SJSA1 (cell line): ENCODE measurements at places on chromosomes 3 and 15.

- no peak for DNase-seq
Measured at GRCh38 chr3:70984776-70985482, 598.6 kb downstream of the FOXP1 start.

- no peak for DNase-seq
Measured at GRCh38 chr15:70906842-70907241, 14.2 kb downstream of the LRRC49 start.

- no peak for DNase-seq
Measured at GRCh38 chr3:123499322-123499721, 50.4 kb upstream of the ADCY5 start.

- no peak for DNase-seq
Measured at GRCh38 chr15:43487271-43487895, 5.6 kb downstream of the TP53BP1 start.

GRCh38 chr15:22949074-22949547 is 31.1 kb downstream of the CYFIP1 start:
- DNase-seq, result no peak

GRCh38 chr3:46926871-46927717 is 49.5 kb downstream of the CCDC12 start:
- DNase-seq, result no peak

- no peak for DNase-seq
Measured at GRCh38 chr3:138338811-138339210, 9.2 kb upstream of the NME9 start.

DNA sequence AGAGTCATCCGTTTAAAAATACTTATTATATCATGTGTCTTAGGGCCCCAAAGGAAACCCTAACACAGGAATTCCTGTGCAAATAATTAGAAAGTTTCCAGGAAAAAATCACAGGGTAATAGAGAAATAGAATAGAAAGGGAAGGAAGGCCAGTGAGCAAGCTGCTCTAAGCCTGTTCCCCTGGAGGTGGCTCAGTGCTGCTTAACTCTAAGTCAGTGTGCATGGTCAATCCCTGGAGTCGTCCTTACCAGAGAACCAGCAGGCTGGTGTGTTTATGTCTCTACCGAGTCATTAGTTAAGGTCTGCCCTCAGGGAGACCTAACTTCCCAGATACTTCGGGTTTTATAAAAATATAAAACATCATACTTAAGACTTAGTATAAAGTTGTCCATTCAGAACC is 21.0 kb upstream of the MCF2L2 start:
- DNase-seq, result no peak

DNA sequence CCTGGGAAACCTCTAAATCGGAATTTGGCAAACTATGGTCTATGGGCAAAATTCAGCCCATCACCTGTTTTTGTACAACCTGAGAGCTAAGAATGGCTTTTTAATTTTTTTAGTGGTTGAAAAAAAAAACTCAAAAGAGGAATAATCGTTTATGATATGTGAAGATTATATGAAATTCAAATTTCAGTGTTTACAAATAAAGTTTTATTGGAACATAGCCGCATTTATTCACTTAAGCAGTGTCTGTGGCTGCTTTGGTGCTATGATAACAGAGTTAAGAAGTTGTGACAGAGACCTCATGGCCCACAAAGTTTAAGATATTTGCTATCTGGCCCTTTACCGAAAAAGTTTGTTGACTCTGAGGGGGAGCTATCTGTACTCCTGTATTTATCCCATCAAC is 36.4 kb upstream of the LACTB start:
- DNase-seq, result no peak

DNA sequence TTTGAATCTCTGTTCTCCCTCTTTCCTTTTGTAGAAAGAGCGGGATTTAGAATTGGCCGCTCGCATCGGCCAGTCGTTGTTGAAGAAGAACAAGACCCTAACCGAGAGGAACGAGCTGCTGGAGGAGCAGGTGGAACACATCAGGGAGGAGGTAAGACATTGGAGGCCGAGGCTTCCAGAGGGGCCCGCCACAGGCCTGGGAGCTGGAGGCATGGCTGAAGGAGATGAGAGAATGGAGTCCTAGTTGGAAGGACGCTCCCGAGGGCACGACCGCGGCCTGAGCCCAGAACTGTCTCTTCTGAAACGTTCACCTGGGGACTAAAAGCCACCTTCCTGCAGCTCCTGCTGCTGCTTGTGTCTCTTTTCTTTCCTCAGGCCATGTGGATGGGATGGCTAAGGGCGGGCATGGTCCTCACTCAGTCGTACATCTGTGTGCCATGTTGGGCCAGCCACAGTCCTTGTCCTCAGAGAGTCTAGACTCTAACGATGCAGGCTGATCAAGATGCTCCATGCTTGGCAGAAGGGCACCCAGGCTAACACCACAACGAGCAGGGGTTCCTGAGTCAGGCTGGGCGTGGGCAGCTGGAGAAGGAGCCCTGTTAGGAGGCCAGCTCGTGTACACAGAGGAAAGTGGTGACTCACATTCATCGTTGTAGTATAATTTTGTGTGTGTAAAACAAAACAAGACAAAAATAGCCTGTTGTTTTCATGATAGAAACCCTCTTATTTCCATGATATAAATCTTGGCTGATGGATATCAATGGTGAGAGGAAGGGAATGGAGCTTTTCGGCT is 81.1 kb downstream of the CCK start:
- no peak for DNase-seq

- DNase-seq, result no peak
Measured at GRCh38 chr15:52004806-52005205, 14.2 kb upstream of the MAPK6 start.

GRCh38 chr15:26928051-26928450 is 42.9 kb upstream of the GABRG3 start:
- no peak for DNase-seq

- no peak for DNase-seq
Measured at GRCh38 chr3:157112536-157112935, 47.4 kb downstream of the CCNL1 start.

- peak; percentile 34 for DNase-seq
Measured at GRCh38 chr15:63896336-63897115, 62.8 kb upstream of the HERC1 start.

DNA sequence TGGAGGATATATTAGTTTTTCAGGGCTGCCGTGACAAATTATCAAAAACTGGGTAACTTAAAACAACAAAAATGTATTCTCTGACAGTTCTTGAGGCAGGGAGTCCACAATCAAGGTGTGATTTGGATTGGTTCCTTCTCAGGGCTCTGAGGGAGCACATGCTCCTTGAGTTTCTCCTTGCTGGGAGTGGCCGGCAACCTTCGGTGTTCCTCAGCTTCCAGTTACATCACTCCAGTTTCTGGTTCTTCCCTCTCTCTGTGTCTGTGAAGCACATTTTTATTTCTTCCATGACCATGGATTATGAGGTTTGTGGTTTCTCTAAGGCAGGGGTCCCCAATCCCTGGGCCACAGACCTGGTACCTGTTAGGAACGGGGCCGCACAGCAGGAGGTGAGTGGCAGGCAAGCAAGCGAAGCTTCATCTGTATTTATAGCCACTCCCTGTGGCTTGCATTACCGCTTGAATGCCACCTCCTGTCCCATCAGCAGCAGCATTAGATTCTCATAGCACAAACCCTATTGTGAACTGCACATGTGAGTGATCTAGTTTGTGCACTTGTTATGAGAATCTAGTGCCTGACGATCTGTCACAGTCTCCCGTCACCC is 24.3 kb downstream of the LRRC28 start:
- DNase-seq, result no peak

DNA sequence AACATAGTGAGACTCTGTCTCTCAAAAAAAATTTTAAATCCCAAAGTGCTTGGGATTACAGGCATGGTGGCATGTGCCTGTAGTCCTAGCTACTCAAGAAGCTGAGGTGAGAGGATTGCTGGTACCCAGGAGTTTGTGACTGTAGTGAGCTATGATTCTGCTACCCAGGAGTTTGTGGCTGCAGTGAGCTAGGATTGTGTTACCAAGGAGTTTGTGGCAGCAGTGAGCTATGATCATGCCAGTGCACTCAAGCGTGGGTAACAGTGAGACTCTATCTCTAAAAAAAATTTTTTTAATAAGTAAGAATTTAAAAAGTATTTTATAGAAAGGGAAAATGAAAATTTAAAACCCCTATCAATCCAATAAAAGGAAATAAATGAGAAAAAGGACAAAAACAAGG is 69.5 kb downstream of the FAIM start:
- DNase-seq, result no peak
